ENCODE measurements at places on chromosomes 1 and 21. TPM values are rescaled to one million over a fixed set of nuclear protein-coding genes. Genes with fewer than 3 reads are reported as not detected.

ZZZ3 gene
- total RNA-seq = 13.6 TPM

BSDC1 gene
- 20.5 TPM for total RNA-seq

CHAF1B gene
- total RNA-seq = 11.8 TPM

OVAAL gene
- total RNA-seq = not detected

CD34 gene
- not detected for total RNA-seq

RGS7 gene
- not detected for total RNA-seq

Data from A549 treated with Mapracorat at 1 μM for 4 hours (cell line).